ENCODE measurements at places on chromosomes 6 and 20. TPM values are rescaled to one million over a fixed set of nuclear protein-coding genes. Genes with fewer than 3 reads are reported as not detected.

The ZBP1 gene
- 7.2 TPM for polyA plus RNA-seq

The GPX5 gene
- polyA plus RNA-seq, result not detected

The FAM83D gene
- polyA plus RNA-seq, result 2.0 TPM

The THBD gene
- polyA plus RNA-seq, result not detected

GRCh38 chr6:150069706-150070105 lies 785 bp upstream of the ULBP3 start:
- DNase-seq, result no peak

DNA sequence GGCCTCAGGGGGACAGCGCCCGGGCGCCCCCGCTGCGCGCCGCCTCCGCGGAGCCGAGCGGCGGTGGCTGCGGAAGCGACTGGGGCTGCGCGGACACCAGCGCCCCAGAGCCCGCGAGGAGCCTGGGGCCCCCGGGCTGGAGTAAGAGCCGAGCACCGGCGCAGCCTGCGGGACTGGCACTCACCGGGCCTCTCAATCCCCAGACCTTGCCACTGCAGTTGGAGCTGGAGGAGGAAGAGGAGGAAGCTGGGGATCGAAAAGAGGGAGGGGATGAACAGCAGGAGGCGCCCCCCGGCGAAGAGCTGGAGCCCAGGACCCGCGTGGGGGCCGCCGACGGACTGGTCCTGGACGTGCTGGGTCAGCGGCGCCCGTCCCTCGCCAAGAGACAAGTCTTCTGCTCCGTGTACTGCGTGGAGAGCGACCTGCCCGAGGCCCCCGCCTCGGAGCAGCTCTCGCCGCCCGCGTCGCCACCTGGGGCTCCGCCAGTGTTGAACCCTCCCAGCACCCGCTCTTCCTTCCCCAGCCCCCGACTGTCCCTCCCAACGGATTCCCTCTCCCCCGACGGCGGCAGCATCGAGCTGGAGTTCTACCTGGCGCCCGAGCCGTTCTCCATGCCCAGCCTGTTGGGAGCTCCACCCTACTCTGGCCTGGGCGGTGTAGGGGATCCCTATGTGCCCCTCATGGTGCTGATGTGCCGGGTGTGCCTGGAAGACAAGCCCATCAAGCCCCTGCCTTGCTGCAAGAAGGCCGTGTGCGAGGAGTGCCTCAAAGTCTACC lies 590 bp downstream of the RNF217 start:
- DNase-seq, result no peak

- DNase-seq, result no peak
Observed at GRCh38 chr6:154763650-154764049, 30.4 kb downstream of the SCAF8 start.

DNA sequence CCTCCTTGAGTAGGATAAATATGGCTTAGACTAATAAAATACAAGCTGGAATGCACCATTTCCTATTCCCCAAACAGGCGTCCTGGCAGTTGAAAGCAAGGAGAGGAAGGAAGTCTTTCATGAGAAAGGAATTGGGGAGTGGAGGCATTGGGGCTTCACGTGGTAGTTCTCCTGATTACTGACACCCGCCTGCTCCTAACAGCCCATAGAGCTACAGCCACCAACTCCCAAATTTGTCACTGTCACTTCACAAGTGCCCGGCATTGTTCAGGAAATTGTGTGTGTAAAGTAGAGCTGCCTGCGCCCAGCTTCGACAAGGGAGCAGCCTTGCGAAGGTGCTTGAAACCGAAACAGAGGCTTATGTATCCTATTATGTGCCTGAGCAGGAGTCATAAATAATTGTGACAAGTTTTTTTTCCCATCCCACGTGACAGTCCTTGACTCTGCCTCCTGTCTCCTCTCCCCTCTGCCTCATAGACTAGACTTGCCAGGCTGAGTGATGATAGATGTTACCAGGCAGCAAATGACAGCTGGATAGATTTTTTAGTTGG lies 301.7 kb upstream of the ZFP64 start:
- DNase-seq, result peak; percentile 16

DNA sequence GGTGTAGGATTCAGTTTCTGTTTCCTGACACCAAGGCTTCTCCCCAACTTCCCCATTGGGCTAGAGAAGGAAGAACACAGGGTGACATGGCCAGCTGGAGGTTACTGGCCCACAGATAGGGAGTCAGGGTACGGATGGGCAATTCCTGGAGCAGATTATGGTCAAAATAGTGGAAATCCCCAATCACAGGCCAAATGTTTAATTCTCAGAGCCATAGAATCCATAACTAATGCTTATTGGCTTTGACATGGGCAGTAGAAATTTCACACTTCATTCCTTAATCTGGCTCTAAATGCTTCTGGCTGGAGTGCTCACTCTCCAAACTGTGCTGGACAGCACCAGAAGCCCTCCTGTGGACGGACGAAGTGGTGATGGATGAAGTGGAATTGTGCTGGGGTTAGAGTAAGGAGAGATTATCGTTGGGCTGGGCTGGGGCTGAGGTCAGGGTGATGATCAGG lies 887 bp downstream of the SIGLEC1 start:
- DNase-seq, result no peak

DNA sequence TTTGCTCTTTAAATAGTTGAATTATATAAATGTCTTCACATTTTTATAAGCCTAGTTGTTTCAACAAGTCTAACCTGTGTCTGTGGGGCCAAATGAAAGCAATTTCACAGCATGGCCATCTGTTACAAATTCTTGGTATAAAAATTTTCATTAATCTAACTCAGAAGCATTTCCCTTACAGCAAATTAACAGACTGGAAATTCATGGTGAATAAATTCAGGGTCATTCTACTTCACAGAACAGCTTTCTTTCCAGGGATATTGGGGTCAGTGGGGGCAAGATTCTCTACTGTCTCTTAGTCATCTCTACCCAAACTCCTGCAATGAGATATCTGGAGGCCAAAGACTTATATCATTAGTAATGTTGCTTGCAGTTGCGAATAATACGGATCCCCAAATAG lies 352.1 kb downstream of the MMUT start:
- DNase-seq, result no peak

DNA sequence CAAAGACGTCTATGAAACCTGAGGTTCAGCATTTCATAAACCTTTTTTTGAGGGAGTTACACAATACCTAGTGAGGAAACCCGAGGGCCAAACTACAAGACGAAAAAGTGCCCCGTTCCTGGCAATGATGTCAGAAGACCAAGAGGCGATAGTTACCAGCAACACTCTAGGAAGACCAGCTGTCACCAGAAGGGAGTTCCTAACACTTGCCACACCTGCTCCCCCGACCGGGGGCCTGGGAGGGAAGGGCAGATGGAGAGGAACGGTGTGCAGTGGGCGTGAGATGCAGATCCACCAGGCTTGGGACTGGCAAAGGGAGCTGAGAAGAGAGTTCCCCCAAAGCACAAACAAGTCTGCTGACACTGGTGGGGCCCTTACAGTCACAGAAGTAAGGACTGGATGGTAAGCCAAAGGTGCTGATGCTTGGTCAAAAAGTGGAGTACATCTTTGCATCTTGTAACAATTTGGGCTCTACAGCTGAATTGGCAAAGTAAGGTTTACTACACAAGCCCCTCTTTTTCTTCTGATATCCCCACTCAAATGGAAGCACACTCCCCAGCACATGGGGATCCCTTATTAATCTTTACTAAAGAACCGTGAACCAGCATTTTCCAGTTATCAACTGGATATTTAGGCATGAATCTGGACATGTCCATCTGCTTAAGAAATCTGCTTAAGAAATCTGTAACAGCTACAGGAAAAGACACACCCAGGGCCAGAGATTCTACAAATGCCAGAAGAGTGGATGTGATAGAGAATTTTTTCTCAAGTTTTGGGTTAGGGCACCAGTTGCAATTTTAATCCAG lies 38.5 kb downstream of the PANK2 start:
- no peak for DNase-seq

GRCh38 chr6:134253681-134254080 lies 64.2 kb downstream of the SGK1 start:
- no peak for DNase-seq
